A549 treated with RU486 at 1 μM for 4 hours (cell line): ENCODE measurements at places on chromosomes 5 and 9. TPM values are rescaled to one million over a fixed set of nuclear protein-coding genes. Genes with fewer than 3 reads are reported as not detected.

The COL15A1 gene
- total RNA-seq: 0.26 to 0.50 TPM (median 0.34 TPM) in 5 replicates

The NACC2 gene
- 21.4 to 31.4 TPM (median 30.0 TPM) in 5 replicates for total RNA-seq

The ARRDC3 gene
- total RNA-seq: 5.6 to 15.3 TPM (median 12.1 TPM) in 5 replicates

The GABRA6 gene
- total RNA-seq: not detected in 5 replicates

The KIF24 gene
- 3.3 to 3.7 TPM (median 3.5 TPM) in 5 replicates for total RNA-seq

The TRIM36 gene
- 1.5 to 2.7 TPM (median 2.2 TPM) in 5 replicates for total RNA-seq

The SPAG8 gene
- 0.26 to 0.47 TPM (median 0.41 TPM) in 5 replicates for total RNA-seq

The ADAMTS16 gene
- 1.1 to 1.5 TPM (median 1.5 TPM) in 5 replicates for total RNA-seq

The MLANA gene
- total RNA-seq: not detected in 5 replicates

The KIF12 gene
- total RNA-seq: 1.4 to 2.7 TPM (median 2.1 TPM) in 5 replicates

The C9orf43 gene
- total RNA-seq: 0.41 to 0.78 TPM (median 0.60 TPM) in 5 replicates

The CORO2A gene
- 0.35 to 0.69 TPM (median 0.53 TPM) in 5 replicates for total RNA-seq

The SERF1A gene
- total RNA-seq: 0.98 to 2.2 TPM (median 1.3 TPM) in 5 replicates

The DIPK1B gene
- total RNA-seq: 7.3 to 11.1 TPM (median 8.6 TPM) in 5 replicates

The NOXA1 gene
- 1.1 to 2.4 TPM (median 1.7 TPM) in 5 replicates for total RNA-seq

The SPINK6 gene
- total RNA-seq: 0.31 to 0.52 TPM (median 0.37 TPM) in 4 of 5 replicates, not detected in the other

The PRLR gene
- total RNA-seq: 0.01 to 0.29 TPM (median 0.14 TPM) in 4 of 5 replicates, not detected in the other

The SMIM33 gene
- not detected in 5 replicates for total RNA-seq

The SLCO4C1 gene
- 0.01 TPM in 1 of 5 replicates, not detected in the others for total RNA-seq

The MARCOL gene
- not detected in 5 replicates for total RNA-seq

The LMBRD2 gene
- total RNA-seq: 0.93 to 2.5 TPM (median 1.6 TPM) in 5 replicates

The C9orf153 gene
- total RNA-seq: 0.23 to 0.43 TPM in 2 of 5 replicates, not detected in the others

The PCDHGB2 gene
- 0.08 TPM in 2 of 5 replicates, not detected in the others for total RNA-seq

The ORM2 gene
- total RNA-seq: not detected in 5 replicates

The DBH gene
- not detected in 5 replicates for total RNA-seq

The GRIA1 gene
- not detected in 5 replicates for total RNA-seq

The SPATA31D4 gene
- not detected in 5 replicates for total RNA-seq

The KCNV2 gene
- not detected in 5 replicates for total RNA-seq

The SHISAL2B gene
- total RNA-seq: not detected in 5 replicates

The ANXA2R gene
- total RNA-seq: 1.9 to 3.0 TPM (median 2.2 TPM) in 5 replicates

The EQTN gene
- total RNA-seq: not detected in 5 replicates

The NDUFAF2 gene
- total RNA-seq: 72.2 to 85.7 TPM (median 80.0 TPM) in 5 replicates

The TPPP gene
- total RNA-seq: 4.2 to 5.8 TPM (median 5.6 TPM) in 5 replicates

The SAXO1 gene
- total RNA-seq: not detected in 5 replicates

The GALT gene
- total RNA-seq: 15.5 to 21.5 TPM (median 19.6 TPM) in 5 replicates

The SLC6A3 gene
- total RNA-seq: 0.07 to 0.37 TPM (median 0.14 TPM) in 4 of 5 replicates, not detected in the other

The GRIN3A gene
- total RNA-seq: not detected in 5 replicates

The IRX1 gene
- total RNA-seq: not detected in 5 replicates

The TCF7 gene
- total RNA-seq: 15.4 to 18.9 TPM (median 16.9 TPM) in 5 replicates
